ENCODE measurements at places on chromosomes 3 and 15.

- no peak for DNase-seq
These were observed 20.8 kb downstream of the COL6A6 start for GRCh38 chr3:130537673-130538304.

GRCh38 chr15:52876991-52877663, 87.0 kb upstream of the ONECUT1 start:
- DNase-seq, result no peak

DNA sequence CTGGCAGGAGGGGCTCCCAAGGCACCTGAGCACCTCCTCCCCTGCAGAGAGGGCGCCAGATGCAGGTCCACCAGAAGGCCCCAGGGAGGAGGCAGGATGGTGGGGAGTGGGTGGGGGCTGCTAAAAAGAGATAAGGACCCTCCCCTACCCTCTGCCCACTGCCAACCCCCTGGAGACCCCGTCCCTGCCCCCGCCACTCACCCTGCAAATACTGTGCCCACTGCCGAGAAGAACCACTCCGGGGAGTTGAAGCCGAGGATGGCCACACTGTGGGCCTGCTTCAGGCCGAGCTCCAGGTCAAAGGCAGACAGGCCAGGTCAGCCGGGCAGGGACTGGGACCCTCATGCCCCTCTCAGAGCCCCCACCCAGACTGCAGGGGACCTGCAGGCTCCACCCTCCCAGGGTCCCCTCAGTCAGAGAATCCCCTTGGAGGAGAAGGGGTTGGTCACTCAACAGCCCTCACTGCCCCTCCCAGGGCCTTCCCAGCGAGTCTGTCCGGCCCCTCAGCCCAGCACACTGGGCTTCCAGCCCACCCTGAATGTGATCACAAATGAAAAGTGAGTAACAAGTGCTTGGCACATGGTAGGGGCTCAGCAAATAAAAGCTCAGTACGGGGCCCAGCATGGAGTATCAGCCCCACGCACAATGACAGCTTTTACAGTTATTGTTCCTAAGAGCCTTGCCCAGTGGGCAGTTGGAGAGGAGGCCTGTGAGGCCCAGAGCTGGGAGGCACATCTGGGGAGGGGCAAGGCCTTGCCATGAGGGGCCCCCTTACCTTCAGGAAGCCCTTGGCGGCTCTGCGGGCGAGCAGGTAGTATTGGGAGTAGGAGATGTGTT, 40.4 kb downstream of the ACSBG1 start:
- DNase-seq, result no peak

DNA sequence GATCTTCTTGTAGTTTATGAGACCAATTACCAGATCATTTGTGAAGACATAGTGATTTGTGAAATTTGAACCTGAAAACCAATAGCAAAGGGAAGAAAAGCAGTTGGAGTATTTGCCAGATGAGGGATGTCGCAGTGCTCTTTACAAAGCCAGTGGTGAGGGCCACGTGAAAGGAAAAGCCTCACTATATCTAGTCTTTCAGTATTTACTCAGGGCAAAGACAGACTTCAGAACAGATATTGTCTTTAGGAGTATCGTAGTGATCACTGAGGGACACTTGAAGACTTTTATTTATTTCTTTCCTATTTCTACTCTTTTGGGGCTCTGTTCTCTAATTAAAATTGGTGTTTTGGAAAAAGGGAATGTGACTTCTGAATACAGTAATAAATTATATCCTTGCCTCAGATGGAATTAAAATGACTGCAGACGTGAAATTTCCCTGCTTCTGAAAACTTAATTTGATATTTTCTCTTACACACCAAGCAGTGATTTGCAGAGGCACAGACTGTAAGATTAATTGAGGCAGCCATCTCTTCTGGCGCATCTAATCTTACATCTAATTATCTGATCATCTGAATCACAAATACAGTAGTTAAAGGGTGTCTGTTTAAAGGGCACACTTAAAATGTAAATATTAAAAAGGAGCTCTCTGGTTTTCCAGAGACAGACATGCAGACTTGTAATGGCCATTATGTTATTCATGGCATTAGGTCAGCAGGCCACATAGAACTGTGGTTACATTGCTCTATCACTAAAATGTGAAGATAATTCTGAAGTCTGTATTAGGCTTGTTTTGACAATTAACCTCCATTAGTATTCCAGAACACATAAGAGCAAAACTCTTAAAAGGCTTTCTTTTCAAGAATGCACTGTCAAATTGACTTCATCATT, 193.0 kb upstream of the GOLIM4 start:
- no peak for DNase-seq

- no peak for DNase-seq
These were observed 184.5 kb downstream of the FHIT start for GRCh38 chr3:61066800-61067199.

GRCh38 chr3:100769693-100770092, 60.4 kb downstream of the TFG start:
- DNase-seq, result no peak

- DNase-seq, result no peak
These were observed 87.3 kb upstream of the CGNL1 start for GRCh38 chr15:57288926-57289580.

DNA sequence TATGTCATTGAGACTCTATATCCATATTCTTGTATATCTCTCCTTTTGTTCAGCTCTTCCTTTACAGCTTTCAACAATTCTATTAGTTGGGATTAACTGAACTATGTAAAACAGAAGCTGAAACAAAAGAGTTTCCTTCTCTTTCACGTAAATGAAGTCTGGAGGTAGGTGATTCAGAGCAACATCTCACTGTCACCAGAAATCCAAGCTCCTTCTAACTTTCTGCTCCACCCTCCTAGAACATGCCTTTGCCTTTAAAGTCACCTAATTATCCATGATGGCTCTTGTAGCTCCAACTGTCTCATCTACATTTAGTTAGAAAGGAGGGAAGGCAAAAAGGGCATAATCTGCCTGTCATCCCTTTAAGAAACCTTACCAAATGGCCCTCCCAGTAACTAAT, 458.2 kb upstream of the MDFIC2 start:
- no peak for DNase-seq

Measured in left ventricle myocardium inferior (tissue), 1 donor.